Lung (tissue), 17 donors: ENCODE measurements at places on chromosomes 7 and 10. TPM values are rescaled to one million over a fixed set of nuclear protein-coding genes. Genes with fewer than 3 reads are reported as not detected.
A peak's percentile ranks its signal among the peaks of the same experiment; 100 is the strongest.

DNA sequence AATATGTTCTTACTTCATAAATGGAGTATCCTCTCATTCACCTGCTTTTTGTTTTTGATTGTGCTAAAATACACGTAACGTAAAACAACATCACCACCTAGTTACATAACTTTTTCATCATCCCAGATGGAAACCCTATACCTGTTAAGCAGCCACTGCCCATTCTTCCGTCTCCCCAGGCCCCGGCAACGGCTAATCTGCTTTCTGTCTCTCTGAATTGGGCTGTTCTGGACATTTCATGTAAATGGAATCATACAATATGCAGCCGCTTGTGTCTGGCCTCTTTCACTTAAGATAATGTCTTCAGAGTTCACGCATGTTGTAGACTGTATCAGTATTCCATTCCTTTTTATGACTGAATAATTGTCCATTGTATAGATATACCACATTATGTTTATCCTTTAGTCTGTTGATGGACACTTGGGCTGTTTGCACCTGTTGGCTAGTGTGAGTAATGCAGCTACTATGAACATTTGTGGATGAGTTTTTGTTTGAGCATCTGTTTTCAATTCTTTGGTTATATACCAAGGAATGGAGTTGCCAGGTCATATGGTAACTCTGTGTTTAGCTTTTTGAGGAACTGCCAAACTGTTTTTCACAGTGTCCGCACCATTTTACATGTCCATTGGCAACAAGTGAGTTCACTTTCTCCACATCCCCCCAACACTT lies 14.1 kb upstream of the SUN1 start:
- no peak for DNase-seq
- no peaks in the 10 kb centered on the region for H3K36me3 ChIP-seq
- H3K27ac ChIP-seq: no peak overlapping the region
- H3K4me3 ChIP-seq: no peak overlapping the region
- peaks cover 3% of the 10 kb centered on the region for H3K4me1 ChIP-seq

DNA sequence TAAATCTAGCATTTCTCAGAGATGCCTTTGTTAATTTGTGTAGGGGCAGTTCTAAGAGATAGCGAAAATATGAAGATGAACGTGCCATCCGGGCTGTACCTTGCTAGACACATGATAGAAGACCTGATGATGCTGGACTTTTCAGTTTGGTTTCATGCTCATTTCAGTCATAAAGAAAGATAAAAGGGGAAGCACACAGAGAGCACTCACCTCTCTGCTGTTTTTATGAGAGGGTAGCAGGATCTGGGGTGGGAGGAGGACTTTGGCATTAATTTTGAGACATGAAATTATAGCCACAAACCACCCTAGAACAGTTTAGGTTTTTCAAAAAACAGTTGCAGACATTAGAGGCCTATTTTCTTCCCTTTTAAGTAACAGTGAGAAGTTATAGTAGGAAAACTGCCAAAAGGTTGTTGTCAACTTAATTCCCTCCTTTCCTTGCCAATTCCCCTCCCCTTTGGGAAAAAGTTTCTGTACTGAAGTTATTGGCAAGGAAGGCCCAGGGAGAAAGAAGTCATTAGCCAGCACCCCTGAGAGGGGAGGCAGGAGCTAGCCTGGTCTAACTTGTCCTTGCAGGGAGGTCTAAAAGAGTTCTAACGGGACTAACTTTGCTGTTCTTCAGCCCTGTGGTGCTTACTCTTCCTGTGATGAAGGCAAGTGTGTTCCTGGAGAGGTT lies 2.6 kb downstream of the ST7 start:
- no peaks in the 10 kb centered on the region for H3K27me3 ChIP-seq
- peaks cover 6% of the 10 kb centered on the region for H3K4me1 ChIP-seq
- DNase-seq: no peak
- peaks cover 1% of the 10 kb centered on the region for H3K36me3 ChIP-seq
- no peak overlapping the region for H3K4me3 ChIP-seq
- peak overlapping the region; percentile 77 for H3K27ac ChIP-seq

DNA sequence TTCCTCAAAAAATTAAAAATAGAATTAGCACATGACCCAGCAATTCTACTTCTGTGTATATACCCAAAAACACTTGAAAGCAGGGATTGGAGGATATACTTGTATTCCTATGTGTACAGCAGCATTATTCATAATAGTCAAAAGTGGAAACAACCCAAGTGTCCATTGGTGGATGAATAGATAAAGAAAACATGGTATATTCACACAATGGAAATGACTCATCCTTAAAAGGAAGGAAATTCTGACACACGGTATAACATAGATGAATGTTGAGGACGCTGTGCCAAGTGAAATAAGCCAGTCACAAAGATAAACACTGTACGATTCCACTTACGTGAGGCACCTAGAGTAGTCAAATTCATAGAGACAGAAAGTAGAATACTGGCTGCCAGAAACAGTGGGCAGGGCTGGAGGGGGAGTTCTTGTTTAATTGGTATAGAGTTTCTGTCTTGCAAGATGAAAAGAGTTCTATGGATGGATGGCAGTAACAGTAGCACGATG lies 26.6 kb upstream of the KAT6B start:
- H3K36me3 ChIP-seq: no peaks in the 10 kb centered on the region
- H3K27me3 ChIP-seq: no peaks in the 10 kb centered on the region
- DNase-seq: peak; percentile 15
- no peak overlapping the region for H3K27ac ChIP-seq
- no peak overlapping the region for H3K4me3 ChIP-seq

DNA sequence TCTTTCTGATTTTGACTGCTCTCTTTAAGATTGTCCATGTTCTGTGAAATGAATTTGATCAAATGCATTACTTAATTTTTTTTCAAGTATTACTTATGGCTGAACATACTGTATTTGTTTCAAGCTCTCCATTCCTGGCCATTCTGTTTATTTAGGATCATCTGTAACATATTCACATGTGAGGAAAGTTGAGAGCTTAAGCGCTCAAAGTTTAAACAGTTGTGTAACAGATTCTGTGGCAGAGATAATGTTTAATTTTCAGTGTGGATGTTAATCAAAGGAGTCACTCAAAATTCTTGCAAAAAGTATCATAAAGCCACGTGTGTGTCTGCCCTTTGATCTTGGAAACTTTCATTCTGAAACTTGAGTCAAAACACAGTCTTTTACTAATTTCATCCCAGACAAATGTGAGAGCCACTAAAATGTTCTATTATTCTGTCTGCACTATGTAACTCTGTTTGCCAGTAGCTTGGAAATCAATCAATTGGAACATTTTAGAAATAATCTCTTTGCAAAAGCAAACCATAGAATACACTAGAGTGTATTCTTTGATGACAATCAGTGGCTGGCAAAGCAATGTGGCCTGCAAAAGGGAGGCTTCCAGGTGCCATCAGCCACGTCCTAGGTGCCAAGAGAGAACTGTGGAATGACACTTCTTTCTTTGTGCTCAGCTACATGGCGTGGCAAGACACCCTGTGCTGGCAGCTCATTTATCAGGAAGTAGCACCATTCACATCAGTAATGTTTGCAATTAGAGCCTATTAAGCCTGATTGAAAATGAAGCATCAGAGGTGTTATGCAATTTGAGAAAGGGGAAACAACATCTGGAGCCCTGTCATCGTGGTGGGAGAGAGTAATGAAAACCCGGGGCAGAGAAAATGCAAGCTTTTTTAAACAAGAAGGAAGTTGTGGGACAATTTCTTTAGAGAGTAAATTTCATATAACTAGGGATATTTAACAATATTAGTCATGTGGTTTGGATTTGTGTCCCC lies 40.9 kb downstream of the ARL5B start:
- no peak overlapping the region for H3K27ac ChIP-seq
- H3K4me3 ChIP-seq: no peak overlapping the region
- no peaks in the 10 kb centered on the region for H3K4me1 ChIP-seq
- DNase-seq: peak; percentile 35
- H3K36me3 ChIP-seq: no peaks in the 10 kb centered on the region

- no peaks in the 10 kb centered on the region for H3K36me3 ChIP-seq
- no peak overlapping the region for H3K4me3 ChIP-seq
- H3K27me3 ChIP-seq: no peaks in the 10 kb centered on the region
- H3K27ac ChIP-seq: no peak overlapping the region
Measured at GRCh38 chr10:87506956-87507355, 2.3 kb downstream of the MINPP1 start.

- H3K36me3 ChIP-seq: no peaks in the 10 kb centered on the region
- DNase-seq: peak; percentile 75
- H3K4me1 ChIP-seq: peaks cover 16% of the 10 kb centered on the region
- H3K27me3 ChIP-seq: no peaks in the 10 kb centered on the region
Measured at GRCh38 chr7:139973101-139974050, 89.4 kb downstream of the PARP12 start.

DNA sequence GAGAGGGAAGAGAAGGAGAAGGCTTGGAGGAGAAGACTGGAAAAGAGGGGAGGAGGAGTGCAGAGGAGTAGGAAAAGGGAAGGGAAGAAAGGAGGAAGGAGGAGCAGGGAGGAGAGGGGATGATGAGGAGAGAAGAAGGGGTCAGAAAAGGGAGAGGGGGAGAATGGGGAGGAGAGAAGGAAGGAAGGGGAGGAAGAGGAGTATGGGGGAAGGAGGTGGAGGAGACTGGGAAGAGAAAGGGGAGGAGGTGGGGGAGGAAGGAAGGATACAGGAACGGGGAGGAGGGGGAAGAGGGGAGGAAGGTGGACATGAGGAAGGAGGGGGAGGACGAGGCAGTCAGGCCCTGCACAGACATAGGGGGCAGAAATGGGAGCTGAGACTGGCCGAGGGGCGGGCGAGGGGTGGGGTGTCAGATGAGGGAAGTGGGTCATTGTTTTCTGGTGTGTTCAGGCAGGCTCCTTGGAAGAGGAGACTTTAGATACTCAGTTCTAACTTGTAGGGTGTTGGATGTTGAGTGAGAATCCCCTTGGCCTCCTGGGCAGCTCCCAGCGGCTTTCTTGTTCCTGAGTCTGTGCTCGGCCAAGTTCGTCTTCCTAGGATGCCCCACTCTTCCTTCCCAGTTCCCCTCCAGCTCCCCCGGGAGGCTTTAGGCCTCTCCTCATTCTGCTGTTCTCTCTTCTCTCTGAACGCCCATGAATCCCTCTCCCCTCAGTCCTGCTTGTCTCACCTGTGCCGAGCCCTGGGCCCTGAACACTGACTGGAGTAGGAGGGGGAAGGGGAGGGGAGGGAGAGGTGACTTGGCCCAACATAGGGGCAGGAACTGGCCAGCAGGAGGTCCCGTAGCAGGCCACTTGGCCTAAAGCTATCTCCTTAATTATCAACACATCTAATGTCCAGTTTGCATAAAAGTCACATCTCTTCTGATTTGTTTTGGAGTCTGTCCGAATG lies 12.8 kb upstream of the CRHR2 start:
- H3K4me1 ChIP-seq: no peaks in the 10 kb centered on the region
- no peak for DNase-seq
- H3K36me3 ChIP-seq: no peaks in the 10 kb centered on the region
- no peak overlapping the region for H3K4me3 ChIP-seq
- H3K27me3 ChIP-seq: no peaks in the 10 kb centered on the region

- no peak overlapping the region for H3K27ac ChIP-seq
- H3K36me3 ChIP-seq: no peaks in the 10 kb centered on the region
- H3K4me3 ChIP-seq: no peak overlapping the region
Measured at GRCh38 chr7:80838643-80839042, 80.2 kb downstream of the SEMA3C start.

DNA sequence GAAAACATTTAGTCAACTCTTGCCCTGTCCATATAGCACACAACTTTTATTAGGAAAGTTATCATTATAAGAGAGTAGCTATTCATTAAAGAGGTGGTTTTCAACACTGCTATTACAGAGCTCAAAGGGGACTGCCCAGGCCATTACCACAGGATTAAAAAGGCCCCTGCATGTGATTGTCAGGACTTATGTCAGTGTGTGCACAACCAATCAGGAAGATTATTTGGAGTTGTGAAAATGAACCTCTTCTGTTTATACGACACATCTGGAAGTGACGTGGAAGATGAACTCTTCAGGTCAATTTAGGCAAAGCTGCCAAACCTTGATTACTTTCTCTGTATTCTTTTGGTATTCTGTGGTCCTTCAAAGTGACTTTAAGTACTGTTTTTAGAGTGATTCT lies 14.7 kb downstream of the CCNY start:
- no peak for DNase-seq
- no peak overlapping the region for H3K27ac ChIP-seq
- no peaks in the 10 kb centered on the region for H3K36me3 ChIP-seq

- peak overlapping the region; percentile 89 for H3K27ac ChIP-seq
- no peak overlapping the region for H3K4me3 ChIP-seq
- H3K27me3 ChIP-seq: no peaks in the 10 kb centered on the region
- peak; percentile 18 for DNase-seq
Measured at GRCh38 chr7:18494821-18495408, 634 bp upstream of the HDAC9 start.

DNA sequence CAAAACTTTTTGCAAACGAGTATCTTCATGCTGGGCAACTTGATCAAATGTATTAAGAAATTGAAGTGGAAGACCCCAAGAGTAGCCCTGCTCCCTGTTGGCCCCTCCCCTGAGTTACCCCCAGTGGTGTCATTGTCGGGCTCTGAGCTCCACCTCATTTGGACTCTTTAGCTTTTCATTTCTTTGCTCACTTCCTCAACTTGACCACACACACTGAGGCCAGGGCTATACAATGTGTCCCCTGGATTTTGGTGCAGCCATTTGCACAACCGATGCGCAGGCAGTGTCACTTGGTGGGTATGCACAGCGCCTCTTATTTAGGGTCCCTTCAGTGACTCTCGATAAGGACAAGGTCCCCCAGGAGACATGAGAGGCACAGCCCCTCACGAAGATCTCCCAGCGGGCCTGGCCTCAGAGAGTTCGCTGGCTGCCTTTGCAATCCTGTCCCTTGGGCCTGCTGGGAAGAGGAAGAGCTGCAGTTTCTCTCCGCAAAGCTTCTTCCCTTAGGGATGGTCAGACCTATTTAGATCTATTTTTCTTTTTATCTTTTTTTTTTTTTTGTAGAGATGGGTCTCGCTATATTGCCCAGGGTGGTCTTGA lies 2.5 kb upstream of the MUC3A start:
- no peaks in the 10 kb centered on the region for H3K4me1 ChIP-seq
- no peak for DNase-seq
- no peaks in the 10 kb centered on the region for H3K36me3 ChIP-seq

GRCh38 chr7:8590225-8590624 lies 156.8 kb downstream of the NXPH1 start:
- peaks cover 18% of the 10 kb centered on the region for H3K4me1 ChIP-seq
- H3K27me3 ChIP-seq: no peaks in the 10 kb centered on the region
- H3K4me3 ChIP-seq: no peak overlapping the region
- no peak overlapping the region for H3K27ac ChIP-seq

- H3K27me3 ChIP-seq: no peaks in the 10 kb centered on the region
- no peak overlapping the region for H3K27ac ChIP-seq
- H3K4me1 ChIP-seq: peaks cover 13% of the 10 kb centered on the region
- DNase-seq: no peak
Measured at GRCh38 chr7:131536361-131536849, 20.0 kb downstream of the PODXL start.

- DNase-seq: no peak
- no peaks in the 10 kb centered on the region for H3K27me3 ChIP-seq
- no peaks in the 10 kb centered on the region for H3K4me1 ChIP-seq
- no peak overlapping the region for H3K27ac ChIP-seq
Measured at GRCh38 chr10:33067917-33068316, 109.9 kb upstream of the ITGB1 start.

GRCh38 chr10:66176772-66177171 lies 749.1 kb upstream of the LRRTM3 start:
- no peaks in the 10 kb centered on the region for H3K36me3 ChIP-seq
- H3K27me3 ChIP-seq: no peaks in the 10 kb centered on the region
- peak; percentile 36 for DNase-seq

The NME8 gene
- total RNA-seq: 0.77 TPM

The CARD11 gene
- 4.3 TPM for total RNA-seq

The CCAR1 gene
- 47.4 TPM for total RNA-seq
